NCI-H526 treated with DMSO at 0.1 percent for 48 hours (cell line): ENCODE measurements at places on chromosomes 2 and 18.
A peak's percentile ranks its signal among the peaks of the same experiment; 100 is the strongest.

DNA sequence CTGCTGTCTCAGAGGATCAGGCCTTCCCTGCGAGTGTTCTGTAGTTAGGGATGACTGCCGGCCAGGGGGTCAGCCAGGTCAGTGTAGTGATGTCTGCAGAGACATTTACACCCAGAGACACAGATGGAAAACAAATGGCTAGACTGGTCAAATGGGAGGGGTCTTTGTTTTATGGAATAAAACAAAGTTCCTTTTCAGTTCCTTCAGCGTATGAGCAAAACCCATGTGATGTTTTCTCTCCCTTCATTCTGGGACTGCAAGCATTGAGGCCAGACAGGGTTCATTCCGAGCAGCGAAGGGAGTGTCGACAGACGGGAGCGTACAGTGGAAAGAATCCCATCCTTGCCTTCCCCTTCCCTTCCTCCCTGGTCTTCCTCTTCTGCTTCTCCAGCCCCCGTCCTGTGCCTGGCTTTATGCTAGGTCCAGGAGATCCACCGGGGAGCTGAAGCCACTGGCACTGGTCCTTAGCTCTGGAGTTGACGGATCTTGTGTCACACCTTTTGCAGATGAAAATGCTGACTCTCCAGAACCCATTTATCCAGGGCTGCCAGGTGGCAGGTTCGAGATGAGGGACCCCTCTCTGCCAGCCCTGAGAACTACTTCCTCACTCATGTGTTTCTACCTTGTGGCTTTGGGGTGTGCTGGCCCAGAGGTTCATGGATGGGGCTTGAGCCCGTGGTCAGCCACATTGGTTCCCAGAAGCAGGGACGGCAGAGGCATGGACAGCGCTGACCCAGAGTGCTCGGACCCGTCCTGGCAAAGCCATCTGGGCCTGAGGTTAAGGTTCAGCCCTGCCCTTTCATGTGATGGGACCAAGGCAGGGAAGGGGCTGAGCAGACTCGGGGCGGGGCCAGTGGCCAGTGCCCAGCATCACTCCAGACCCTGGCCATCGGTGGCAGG, 24.2 kb downstream of the ITGB1BP1 start:
- no peak for DNase-seq

DNA sequence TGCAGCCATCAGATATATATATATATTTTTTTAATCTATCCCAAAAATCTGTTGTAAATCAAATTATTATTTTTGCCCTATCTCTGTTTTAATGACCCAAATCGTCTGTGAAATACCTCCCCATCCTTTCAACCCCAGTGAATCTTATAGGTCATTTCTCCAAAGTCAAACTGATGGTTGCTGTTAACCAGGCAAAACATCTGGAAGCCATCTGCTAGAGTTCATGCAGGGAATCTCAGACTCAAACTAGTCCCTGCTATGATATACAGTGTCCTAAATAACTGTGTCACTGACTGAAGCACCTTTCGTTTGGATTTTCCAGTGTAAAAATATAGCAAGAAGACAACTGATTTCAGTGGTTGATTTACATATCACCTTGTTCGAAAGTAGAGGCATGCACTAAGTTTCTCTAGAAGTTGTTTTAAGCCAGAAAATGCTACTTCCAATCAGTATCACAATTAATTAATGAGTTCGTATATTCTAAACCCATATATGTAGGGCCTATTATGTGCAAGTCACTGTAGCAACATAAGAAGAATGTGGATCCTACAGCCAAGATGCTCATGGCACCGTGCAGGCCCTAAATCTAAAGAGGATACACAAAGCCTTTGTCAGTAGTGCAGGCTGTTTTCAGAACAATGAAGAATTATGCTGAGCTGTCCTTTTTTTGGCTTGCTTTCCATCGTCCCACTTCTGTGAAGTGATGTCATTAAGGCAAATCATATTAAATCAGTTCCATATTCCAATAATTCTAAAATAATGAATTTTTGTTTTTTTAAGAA, 566.0 kb downstream of the STK39 start:
- DNase-seq: no peak

GRCh38 chr2:102895376-102895775, 133.5 kb downstream of the TMEM182 start:
- no peak for DNase-seq

DNA sequence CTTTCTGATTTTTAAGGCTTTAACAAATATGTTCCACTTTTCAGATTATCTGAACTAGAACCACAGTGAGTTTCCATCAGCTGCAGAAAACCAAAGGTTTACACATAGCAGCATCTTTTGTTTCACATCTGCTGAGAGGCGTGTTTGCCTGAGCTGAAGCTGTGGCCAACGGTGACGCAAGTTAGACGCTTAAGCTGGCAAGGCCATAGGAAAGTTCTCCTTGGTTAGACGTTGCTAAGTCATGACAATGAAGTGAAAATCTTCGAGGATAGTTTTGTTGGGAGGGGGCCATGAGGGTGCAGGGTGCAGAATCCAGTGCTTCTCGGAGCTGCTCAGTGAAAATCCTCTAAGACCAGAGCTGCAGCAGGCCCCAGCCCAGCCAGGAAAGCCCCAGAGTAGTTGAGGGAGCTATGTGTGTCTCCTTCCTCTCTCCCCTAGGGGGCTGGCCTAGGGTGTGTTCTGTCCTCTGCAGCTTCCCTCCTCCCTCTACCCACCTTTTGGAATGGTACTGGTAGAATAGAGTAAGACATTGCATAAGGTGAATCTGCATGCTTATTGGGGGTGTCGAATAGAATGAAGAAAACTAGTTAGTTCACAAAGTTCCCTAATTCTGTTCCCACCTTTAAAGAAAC, 105.4 kb downstream of the FHOD3 start:
- no peak for DNase-seq

DNA sequence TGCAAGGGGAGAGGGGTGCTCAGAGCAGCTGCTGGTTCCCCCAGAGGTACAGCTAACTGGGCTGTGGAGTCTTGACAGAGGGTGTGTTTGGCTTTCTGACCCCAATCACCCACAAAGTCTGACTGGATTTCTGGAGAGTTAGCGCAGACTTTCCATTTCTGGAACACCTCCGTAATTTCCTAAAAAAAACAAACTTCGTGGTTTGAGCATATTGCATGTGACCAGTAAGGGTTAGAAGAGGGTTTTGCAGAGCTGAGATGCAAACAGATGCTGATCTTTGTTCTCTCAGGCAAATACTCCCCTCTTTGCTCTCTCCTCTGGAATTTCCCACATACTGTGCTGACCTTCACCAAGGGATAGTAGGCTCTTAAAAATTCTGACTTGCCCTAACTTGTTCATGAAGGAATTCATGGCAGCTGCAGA, 44.5 kb upstream of the TMEM247 start:
- no peak for DNase-seq

DNA sequence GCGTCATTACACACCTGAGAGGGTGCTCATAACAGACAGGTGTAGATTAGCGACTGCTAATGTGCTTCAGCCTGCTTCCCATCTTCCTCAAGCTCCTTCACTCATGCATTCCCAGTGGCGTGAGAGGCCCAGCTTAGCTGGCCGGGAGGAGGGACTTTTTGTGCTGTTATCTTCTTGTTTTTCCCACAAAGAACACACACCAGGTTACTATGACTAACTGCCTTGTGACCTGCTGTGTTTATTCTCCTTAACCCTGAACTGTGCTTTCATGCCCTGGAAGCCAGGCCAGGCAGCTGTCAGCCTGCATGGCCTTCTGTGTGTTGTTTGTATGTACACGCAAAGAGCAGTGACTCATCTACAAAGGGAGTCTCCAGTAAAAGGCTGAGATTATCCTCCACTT, 143.8 kb downstream of the PIEZO2 start:
- DNase-seq: no peak

DNA sequence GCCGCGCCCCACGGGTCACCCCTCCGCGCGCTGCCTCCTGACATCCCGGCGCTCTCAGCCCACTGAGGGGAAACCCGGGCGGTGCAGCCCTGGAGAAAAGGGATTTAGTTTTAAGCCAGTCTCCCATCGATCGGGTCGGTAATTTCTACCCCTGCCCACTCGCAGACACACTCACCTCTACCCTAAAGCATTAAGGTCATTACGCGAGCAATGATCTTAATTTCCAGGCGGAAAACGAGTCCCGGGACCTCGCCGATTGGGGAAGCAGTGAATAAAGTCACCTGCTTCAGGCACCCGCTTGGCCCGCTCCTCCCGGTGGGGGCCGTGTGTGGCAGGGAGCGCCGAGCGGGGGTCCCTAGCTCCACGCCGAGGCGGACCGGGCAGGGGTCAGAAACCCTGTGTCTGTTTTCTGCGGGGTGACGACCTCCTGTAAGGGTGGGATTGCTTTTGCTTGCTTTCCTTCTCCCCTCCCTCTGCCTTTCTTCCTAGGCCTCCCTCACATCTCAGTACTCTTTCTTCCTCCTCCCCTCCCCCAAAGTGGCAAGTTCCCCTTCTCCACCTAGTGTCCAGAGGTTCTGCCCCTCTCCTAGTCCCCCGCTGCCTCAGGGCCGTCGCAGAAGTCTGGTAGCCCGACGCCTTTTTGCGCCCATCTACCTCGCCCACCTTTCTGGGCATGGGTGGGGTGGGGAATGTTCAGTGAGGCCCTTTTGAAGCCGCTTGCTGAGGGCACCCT, 142.6 kb downstream of the MEIS1 start:
- DNase-seq: no peak

DNA sequence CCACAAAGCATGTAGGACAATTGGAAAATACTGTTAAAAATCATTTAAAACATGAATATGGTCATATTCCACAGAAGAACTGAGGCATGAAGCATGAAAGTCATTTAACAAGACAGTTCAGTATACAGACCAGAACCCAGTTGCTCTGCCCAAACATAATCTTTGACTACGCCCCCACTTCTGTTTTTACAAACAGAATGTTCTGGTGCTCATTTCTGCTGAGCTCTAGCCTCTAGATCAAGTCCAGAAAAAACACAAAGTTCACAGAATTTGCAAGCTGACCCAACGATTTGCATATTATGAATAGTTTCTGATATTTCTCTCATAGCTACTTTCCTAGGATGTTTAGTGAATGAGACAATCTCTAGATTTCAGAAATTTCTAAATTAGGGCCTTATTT, 424.9 kb downstream of the PID1 start:
- no peak for DNase-seq

DNA sequence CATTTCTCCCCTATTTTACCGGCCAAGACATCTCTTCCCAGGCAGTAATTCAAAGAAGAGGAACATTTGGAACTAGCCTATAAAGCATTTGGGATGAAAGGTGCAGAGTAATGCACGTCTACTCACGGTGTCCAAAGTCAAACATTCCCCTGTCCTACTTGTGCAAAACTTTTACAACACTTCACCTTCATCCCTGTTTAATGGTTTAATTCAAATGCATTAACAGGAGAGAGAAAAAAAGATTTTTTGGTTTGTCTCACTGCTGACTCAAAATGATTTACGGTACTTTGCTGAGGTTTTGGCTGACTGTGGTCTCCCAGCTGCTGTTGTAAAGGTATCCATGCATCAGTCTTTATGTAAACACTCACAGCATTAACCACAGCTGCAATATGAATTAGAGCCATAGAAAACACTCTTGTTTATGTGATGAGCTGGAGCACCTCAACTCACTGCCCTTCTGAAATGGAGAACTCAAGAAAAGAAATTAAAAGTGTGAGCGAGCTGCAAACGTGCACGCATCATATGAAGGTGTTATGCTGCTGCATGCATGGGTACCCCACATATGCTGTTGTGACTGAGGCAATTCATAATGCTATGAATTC, 220.5 kb downstream of the PIEZO2 start:
- no peak for DNase-seq

DNA sequence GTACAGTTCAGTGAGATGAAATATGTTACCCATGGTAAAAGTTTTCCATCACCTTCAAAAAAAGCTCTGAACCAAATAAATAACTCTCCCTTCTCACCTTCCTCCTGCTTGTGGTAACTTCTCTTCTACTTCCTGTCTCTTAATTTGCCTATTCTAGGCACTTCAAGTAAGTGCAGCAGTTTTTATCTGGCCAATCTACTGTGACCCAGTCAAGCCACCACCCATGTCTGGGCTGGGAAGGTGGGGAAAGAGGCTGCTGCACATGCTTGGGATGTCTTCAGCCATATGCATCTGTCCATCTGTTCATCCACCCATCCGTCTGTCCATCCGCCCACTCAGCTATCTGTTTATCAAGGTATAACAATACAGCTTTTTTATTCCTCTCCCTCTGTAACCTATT, 31.6 kb downstream of the ZNF532 start:
- no peak for DNase-seq

GRCh38 chr2:8515864-8516533, 165.9 kb upstream of the ID2 start:
- DNase-seq: peak; percentile 49

DNA sequence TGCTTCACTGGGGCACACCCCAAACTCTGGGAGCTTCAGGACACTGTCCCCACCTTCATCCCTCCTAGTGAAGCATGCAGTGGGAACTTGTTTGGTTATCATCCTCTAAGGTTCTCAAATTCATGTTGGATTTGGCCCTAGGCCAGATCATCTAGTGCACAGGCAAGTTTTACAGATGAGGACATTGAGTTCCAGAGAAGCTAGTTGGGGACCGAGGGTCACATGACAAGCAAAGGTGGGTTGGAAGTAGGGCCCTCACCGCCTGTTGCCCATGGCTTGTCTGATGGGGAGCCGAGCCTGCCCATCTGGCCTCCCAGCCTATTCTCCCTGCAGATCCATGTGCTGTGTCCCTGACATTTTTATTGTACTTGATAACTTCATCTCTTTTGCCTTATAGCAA, 2.8 kb downstream of the PRKCE start:
- no peak for DNase-seq

GRCh38 chr18:37948471-37948870, 382.9 kb upstream of the CELF4 start:
- no peak for DNase-seq

DNA sequence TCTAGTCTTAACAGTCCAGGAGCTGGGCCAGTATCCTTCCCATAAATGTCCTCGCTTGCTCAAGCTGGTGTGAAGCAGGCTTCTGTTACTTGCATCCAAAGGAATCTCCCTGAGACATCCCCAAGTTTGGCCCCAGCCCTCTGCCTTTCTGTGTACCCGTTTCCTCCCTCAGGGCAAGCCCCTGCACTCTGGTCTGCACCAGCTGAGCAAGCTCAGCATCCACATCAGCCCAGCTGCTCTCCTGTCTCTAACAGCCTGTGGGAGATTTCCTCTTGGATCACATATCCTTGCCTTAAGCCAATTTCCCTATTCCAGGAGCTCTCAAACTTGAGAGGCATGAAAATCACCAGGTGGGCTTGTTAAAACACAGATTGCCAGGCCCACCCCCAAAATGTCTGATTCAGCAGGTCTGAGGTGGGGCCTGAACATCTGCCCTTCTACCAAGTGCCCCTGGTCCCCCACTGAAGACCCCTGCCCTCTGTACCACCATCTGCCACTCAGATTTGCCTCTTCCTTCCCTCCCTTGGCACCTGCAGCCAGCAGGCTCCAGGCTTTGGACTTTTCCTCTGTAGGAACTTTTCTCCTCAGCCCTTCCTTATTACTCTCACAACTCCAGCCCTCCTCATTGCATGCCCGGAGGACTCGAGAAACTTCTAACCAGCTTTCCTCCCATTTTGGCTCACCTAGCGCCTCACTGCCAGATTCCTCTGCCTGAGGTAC, 32.1 kb downstream of the REEP1 start:
- DNase-seq: no peak

DNA sequence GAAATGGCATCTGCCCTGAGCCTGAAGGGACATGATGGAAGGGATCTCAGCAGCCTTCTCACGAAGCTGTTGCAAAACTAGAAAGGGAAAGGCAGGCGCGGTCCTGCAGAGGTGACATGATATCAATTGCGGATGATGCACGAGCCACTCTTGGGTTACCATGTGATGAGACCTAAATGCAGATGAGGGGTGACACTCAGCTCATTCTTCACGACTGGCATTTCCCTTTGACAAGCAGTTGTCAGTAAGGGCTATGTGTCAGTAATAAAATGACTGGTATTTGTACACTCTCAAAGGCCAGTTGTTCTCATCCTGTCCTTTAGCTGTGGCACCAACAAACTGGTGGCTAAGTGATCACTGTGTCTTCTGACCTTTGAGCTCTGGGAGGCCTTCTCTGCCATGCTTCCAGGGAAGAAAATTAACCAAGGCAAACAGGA, 273.6 kb downstream of the ETAA1 start:
- no peak for DNase-seq
